ENCODE measurements at places on chromosomes 5 and 9. TPM values are rescaled to one million over a fixed set of nuclear protein-coding genes. Genes with fewer than 3 reads are reported as not detected.

- DNase-seq = peak; percentile 12
Observed at GRCh38 chr9:137757139-137757538, 120.4 kb upstream of the CACNA1B start.

DNA sequence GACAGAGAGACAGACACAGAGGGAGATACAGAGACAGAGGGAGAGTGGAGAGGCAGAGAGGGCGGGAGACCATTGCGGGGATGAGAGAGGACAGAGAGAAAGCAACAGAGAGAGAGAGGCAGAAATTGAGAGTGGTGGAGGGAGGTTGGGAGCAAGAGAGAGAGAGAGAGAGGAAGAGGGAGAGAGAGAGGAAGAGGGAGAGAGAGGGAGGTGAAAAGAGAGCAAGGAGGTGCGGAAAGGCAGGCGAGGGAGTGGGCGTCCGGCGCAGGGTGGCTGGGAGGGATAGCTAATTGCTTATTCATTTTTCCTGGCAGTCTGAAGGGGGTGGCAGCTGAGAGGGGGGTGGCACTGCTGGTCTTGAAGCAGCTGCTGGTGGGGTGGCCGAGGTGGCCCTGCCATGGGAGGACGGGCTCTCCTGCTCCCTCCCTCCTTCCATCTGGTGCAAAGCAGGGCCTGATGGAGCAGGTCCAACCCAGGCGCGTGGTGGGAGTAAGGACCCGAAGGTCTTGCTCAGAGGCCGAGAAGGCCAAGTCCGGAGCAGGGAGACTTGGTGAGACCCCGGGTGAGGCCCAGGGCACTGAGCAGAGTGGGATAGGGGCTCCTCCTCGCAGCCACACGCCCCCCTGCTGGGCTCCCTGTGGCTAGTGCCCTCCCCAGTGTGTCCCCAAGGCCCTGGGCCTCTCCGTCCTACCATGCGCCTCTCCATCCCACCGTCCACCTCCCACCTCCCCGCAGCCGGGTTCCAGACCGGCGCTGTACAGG lies 25.3 kb upstream of the RNU6ATAC start:
- DNase-seq = no peak

- peak; percentile 36 for DNase-seq
Observed at GRCh38 chr5:145750199-145750598, 84.9 kb downstream of the PRELID2 start.

DNA sequence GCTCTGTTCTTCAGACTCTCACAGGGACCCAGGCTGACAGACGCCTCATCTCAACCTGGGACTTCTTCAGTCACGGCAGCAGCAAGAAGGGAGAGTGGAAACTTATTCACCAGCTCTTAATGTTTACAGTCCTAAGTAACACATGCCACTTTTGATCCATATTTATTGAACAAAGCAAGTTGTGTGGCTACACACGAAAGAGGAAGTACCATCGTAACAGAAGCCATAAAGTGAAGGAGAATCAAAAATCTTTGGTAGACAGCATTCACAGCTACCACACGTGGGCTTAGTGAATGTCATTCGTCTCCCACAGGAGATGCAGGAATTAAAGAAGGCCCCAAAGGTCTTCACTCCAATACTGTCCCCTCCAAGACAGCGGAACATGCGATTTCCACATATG lies 582.6 kb downstream of the CETN3 start:
- no peak for DNase-seq

The SLC26A2 gene
- total RNA-seq = 36.2 TPM

DNA sequence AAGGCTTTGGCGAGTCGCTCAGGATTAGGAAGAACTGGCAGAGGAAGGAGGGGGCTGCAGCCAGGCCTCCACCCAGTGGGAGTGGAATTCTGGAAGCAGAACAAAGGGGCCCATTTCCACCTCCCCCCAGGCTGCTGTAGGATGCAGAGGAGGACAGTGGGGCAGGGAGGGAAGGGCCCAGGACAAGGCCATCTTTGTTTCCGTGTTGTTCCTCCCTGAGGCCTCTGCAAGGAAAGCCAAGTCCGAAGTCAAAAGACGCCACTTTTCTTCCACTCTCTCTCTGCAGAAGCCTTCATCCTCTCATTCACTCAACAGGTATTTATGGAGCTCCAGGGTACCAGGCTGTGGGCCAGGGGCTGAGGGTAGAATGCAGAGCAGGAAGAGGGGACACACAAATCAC lies 70.7 kb downstream of the ENTREP1 start:
- no peak for DNase-seq

The BRIX1 gene
- total RNA-seq = 48.4 TPM

The SH3RF2 gene
- total RNA-seq = 1.2 TPM

All from LHCN-M2 (cell line).